Left renal cortex interstitium (tissue), 4 donors: ENCODE measurements at places on chromosomes 4 and X. TPM values are rescaled to one million over a fixed set of nuclear protein-coding genes. Genes with fewer than 3 reads are reported as not detected.

GRCh38 chr4:145289403-145290076, 109.2 kb upstream of the OTUD4 start:
- no peak for DNase-seq

DNA sequence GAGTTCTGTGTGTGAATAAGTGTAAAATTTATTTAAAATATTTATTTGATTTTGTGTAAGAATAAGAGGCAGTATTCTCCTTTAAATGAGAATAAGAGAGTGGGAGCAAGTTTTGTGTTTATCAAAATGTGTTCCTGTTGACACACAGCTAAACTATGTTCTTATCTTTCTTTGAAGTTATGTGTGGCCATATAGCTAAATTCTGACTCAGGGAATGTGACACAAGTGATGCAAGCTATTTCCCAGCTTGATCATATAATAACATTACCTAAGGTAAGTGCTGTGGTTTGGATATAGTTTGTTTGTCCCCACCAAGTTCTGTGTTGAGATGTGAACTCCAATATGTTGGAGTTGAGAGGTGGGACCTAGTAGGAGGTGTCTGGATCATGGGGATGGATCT, 740.0 kb upstream of the IGFBP7 start:
- DNase-seq, result no peak

GRCh38 chr4:41358647-41359421, 102.1 kb downstream of the UCHL1 start:
- no peak for DNase-seq

DNA sequence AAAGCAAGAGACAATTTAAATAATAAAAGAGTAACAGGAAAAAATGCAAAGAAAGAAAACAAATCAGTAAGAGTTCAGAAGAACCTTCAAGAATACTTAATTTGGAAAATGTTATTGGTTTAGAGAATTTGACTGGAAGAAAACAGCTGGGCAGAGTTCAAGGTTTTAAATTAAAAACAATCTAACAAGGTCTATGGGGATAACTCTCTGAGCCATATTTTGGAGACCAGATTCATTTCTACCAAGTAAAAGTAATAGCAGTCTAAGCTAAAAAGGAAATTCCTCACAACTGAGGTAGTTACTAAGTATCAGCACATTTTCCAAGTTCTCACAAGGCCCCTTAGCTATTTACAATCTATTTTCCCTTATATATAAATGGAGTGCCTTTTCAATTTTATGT, 82.4 kb upstream of the TFDP3 start:
- no peak for DNase-seq

GRCh38 chr4:181301735-181302710, 941.2 kb upstream of the TENM3 start:
- no peak for DNase-seq

GRCh38 chrX:71616672-71617529, 1.4 kb downstream of the CXCR3 start:
- DNase-seq, result no peak

- DNase-seq, result no peak
These were observed 18.6 kb upstream of the RNF128 start for GRCh38 chrX:106707771-106708454.

- DNase-seq, result peak; percentile 39
These were observed 455.6 kb upstream of the BOD1L1 start for GRCh38 chr4:14083150-14083549.

- no peak for DNase-seq
These were observed 1.5 kb downstream of the ITM2A start for GRCh38 chrX:79365591-79365990.

DNA sequence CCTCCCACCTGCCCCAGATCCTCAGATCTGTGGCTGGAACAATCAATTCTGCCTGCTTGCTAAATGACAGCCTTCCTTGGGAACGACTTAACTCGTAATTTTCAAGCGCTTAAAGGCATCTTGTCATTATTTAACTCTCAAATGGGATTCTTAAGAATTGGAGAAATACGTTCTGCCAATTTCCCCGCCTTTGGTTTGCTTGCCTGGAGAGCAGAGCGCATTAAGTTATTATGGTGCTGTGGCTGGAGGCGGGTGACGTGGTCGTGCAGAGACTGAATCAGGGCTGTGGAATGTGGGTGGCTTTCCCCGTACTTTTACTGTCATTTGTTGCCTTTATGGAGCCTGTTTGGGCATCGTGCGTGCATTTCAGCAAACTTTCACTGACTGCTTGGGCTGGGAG, 78.9 kb upstream of the PSAPL1 start:
- no peak for DNase-seq

GRCh38 chrX:49879656-49880277, 483 bp downstream of the USP27X start:
- no peak for DNase-seq

DNA sequence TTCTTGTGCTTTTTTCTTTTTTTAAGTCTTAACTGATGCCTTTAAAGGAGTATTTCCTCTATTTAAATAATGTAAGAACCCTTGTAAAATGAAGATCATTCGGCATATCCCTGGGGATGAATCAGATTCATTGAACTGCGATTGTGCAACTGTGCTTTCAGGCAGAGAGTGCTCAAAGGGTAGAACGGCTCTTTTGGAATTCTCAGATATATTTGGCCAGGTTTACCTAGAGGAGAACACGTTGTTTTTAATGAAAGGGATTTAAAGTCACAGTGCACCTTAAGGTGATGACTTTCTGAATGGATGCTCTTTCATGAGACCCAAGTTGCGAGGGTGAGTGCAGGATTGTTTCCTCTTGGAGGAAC, 51.6 kb upstream of the ELOVL6 start:
- no peak for DNase-seq

- DNase-seq, result no peak
These were observed 1.3 kb downstream of the MTHFD2L start for GRCh38 chr4:74159143-74159709.

GRCh38 chrX:22135994-22136684, 104.0 kb downstream of the PHEX start:
- peak; percentile 29 for DNase-seq

DNA sequence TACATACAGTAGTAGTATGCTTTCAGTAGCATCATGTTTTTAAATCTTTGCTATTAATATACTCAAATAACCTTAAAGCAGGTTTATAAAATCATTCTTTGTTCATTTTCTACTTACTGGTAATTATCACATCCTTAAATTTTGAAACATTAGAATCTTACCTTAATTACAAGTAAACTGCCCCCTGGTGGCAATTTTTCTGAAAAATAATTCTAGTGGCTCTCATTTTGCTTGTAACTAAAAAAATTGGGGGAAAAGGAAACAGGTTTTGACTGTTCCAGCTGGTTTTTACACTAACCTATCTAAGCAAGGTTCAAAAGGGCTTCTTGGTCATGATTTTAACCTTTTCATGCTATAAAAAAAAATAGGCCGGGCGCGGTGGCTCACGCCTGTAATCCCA, 18.5 kb upstream of the DCAF4L1 start:
- no peak for DNase-seq

- DNase-seq, result no peak
These were observed 202.3 kb upstream of the CENPE start for GRCh38 chr4:103400405-103400804.

- no peak for DNase-seq
These were observed 1.5 kb upstream of the MAP7D2 start for GRCh38 chrX:20118065-20118824.

DNA sequence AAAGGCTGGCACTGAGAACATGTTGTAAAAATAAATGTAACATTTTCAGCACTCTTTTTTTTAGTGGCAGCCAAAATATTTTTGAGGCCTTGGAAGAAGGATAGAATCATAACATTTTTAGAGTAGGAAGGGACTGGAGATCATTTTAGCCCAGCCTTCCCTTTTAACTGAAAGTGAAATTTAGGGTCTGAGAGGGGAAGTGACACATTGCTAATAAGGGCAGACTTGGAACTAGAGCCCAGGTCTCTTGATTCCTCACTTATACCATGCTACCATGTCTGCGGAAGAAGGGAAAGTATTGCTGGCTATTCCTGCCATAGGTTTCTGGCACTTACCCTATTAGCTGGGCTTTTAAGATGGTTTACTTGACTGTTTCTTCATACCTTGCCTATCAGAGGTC, 4.8 kb downstream of the WDR44 start:
- no peak for DNase-seq

DNA sequence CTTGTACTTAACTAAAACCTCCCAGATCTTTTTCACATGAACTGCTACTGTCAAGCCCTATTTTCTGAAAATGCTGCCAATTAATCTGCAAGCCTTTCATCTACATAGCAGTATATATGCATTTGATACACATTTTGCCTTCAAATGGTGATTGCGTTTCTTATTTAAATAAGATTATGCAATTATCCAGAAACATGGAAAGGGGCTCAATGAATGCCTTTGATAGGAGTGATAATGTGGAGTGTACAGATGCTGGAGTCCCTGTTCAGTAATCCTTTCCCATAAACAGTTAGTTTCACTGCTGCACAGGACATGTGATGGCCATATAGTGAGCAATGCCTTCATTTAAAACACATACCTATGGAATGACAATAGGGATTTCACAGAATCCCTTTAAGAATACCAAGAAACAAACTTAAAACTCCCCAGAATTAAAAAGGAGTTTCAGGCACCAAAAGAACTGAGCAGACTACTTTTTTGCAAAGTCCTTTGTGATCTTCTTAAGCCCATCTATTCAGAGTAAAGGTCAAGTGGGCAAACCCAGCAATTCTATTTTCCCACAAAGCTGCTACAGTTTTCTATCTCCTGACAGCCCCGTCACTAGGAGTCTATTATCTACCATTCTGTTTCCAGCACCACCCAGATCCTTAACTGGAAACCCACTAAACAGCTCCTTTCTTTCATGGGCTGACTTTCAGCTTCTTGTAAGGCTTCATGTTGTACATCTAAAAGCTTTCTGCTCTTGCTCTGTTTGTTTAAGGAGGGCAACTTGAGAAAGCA, 120.3 kb downstream of the UNC5C start:
- DNase-seq, result no peak

- no peak for DNase-seq
These were observed 34.8 kb downstream of the SMPX start for GRCh38 chrX:21723084-21723483.

- DNase-seq, result no peak
These were observed 109.6 kb upstream of the KIT start for GRCh38 chr4:54548098-54548620.

DNA sequence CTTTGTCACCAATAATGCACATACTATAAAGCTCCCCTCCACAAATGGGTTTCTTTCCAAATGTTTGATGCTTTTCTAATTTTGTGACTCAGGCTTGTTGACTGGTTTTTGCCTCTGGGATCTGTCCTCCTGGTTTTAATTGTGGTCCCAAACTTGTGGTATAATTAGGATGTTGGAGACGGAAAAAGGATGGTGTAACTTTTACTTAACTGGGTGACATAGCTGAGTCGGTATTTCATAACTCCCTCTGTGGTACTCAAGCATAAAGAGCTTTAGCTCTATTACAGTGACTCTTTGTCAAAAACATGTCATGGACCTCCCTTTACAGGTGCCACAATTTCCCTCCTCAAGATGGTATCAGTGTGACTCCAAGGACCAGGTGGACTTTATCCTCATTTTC, 119.7 kb upstream of the RBPJ start:
- no peak for DNase-seq

DNA sequence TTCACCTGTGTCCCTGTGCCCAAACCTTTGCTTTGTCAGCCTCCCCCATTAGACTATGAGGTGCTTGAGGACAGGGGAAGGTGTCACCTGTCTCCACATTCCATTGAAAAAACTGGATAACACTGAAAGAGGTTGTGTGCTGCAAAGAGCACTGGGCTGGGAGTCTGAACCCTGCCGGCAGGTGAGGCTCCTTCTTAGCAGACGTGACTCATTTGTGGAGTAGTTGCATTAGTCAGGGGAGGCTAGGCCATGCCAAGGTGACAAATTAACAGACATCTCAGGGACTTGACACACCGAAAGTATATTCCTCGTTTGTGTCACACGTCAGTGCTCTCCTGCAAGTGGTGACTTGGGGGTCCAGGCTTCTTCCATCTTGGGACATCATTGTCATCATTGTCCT, 95.9 kb upstream of the STX18 start:
- DNase-seq, result no peak

The SORCS2 gene
- 3.7 TPM for polyA plus RNA-seq

The CYBB gene
- polyA plus RNA-seq, result 11.4 TPM

The DDX53 gene
- polyA plus RNA-seq, result not detected

The FRAS1 gene
- polyA plus RNA-seq, result 54.6 TPM

The CDKL2 gene
- polyA plus RNA-seq, result 10.6 TPM

The TBC1D8B gene
- 5.3 TPM for polyA plus RNA-seq

The AR gene
- polyA plus RNA-seq, result 2.5 TPM

The WDR13 gene
- polyA plus RNA-seq, result 154 TPM

The DGKK gene
- 8.5 TPM for polyA plus RNA-seq

The F11 gene
- polyA plus RNA-seq, result 2.0 TPM
